ENCODE measurements at places on chromosomes 3 and 15.
A peak's percentile ranks its signal among the peaks of the same experiment; 100 is the strongest.

GRCh38 chr15:52208306-52208946 is 17.2 kb upstream of the GNB5 start:
- peak; percentile 48 for DNase-seq

DNA sequence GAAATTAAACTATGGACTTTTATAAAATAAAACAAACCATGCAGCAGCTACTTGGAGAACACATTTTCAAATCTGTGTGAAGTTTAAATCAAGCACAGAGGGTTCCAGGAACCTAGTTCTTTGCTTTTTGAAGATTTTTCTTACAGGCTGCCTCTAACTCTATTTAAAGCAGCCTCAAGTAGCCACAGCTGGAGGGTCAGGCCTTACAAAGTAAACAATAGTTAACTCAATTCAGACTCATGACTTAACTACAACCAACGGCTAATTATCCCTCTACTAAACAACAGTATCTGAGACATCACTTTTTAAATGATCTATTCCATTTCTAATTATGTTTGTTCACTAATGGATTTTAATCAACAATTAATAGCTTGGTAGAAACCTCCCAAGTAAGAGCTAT is 9.8 kb downstream of the LRIG1 start:
- DNase-seq: no peak

DNA sequence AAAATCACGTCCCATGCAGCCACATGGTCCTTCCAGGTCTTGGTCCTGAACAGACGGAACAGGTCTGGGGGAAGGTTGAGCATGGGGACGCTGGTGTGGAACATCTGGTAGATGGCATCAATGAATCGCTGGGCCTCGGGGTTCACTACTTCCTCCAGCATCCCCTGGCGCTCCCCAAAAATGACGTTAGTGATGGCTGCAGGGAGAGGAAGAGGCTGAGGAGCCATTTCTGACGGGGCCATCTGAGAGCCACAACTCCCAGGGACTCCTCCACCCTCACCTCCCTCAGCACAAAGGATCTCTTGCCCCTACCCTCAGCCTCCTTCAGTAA is 23.7 kb downstream of the CYP11A1 start:
- DNase-seq: no peak

DNA sequence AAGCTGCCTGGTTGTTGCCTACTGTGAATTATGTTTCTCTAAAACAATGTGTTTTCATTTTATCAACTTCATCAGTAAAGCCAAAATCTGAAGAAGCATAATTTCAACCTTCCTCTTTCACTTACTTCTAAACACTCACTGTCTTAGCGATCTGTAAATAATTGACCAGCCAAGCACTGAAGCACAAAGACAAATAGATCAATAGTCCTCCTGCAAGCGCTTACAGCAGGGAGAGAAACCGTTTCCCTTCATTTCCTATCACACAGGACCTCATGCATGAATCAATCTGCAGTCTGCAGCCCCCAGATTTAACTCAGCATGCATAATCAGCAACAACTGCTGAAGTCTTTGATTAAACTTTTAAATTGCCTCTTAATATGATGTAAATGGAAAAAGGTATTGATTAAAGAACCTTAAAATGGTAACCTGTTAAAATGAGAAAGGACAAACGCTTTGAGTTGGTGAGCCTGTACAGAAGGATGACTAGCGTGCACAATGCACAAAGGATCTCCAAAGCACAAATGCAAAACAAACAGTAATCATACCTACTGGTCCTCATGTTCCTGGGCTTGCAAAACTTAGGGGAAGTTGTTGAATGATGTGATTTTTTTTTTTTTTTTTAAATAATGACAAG is 370.2 kb upstream of the ZNF385D start:
- DNase-seq: no peak

GRCh38 chr15:78448441-78449219 is 10.6 kb downstream of the IREB2 start:
- DNase-seq: no peak

- DNase-seq: no peak
Measured at GRCh38 chr15:71332431-71333004, 217.2 kb downstream of the THSD4 start.

- no peak for DNase-seq
Measured at GRCh38 chr3:169118666-169119370, 544.7 kb downstream of the MECOM start.

DNA sequence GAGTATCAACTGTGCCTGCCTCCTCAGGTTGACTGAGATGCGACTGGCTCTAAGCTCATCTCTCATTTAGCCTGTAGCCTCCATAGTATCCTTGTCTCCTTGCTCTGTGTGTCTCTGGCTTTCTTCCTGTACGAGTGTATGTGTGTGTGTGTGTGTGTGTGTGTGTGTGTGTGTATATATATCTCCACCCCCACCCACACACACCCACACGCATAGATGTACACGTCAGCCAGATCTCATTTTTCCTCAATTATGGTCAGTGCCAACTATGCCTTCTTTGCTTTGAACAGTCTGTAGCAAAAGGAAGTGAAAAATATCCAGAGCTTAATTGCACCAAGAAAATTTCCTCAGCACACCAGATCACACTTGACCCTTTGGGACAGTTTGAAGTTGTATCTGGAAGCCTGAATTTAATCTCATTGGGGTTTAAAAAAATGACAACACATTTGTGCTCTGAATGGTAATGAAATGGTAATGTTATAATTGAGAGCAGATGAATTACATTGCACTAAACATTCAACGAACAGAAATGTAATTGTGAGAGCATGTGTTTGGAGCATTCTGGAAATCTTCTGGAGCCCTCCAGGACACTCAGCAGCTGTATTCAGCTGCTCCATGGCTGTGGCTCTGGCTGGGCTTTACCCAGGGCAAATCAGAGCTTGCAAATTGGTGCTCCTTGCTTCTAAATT is 63.6 kb downstream of the RYR3 start:
- DNase-seq: no peak

DNA sequence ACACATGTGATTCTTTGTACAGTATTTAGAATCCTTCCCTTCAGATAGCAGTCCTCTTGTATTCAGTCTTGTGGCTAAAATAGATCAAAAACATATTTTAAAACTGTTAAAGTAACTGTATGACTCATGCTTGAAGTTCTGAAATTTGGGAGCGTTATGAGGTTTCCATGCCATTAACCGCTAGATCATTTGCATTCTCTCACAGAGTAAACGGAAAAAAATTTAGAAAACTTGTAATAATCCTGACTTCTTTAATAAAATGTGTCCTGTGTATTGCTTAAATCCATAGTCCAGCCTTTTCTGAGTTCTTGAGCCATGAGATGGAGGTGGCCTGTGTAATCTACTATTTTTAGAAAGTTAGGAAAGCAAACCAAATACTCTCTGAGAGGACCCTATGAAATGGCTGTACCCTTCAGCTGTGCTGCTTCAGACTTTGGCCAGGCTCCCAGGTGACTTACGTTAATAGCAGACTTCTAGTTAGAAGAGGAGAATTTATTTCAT is 33.8 kb downstream of the MBNL1 start:
- DNase-seq: no peak

- DNase-seq: no peak
Measured at GRCh38 chr15:92421976-92422375, 28.3 kb downstream of the ST8SIA2 start.

DNA sequence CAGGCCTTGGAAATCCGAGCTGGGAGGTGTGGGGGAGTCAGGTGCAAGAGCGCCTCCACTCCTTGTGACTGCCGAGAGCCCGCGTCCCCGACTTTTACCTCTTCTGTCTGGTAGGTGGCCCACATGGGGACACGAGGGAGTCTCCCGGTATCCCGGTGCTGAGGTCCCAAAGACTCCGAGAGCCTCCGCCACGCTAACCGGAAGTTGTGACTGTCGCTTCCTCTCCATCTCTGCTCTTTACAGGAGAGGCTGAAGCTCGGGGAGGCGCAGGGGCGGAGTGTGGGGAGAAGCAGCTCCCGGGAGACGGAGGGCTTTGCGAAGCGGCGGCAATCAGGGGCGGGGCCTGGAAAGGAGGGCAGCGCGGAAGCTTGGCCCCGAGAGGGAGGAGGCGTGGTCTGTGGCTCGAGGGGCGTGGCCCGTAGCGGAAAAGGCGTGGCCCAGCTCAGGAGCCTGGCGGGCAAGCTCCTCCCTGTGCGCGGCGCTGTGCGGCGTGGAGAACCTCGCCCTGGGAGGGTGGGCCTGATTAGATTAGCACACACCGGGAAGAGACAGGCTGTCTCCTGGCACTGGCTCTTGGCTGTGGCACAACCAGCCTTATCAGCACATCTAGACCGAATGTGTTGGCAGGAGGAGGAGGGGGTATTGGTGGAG is 143.9 kb downstream of the GABRB3 start:
- DNase-seq: no peak

DNA sequence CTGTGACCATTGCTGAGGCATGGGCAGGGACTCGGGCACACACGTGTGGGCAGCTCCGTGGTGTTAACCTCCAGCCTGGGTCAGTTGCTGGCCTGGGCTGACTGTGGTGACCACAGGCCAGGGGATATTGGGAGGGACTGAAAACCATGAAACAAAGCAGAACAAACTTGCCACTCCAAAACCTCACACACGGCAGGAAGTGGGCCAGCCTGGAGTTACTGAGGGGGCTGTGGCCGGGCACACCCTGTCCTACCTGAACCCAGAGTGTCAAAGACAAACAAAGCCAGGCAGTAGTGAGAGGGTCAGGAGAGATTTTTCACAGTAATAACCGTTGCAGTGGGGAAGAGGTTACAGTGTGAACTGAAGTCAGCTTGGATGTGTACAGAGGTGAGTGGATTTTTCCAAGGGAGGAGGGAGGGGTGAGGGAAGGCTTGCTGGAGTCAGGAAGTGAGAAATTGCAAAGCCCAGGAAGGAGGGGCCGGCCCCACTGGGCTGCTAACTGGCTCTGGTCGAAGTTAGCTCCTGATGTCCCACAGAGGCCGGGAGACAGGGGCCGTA is 40.0 kb upstream of the ATP10A start:
- DNase-seq: no peak

DNA sequence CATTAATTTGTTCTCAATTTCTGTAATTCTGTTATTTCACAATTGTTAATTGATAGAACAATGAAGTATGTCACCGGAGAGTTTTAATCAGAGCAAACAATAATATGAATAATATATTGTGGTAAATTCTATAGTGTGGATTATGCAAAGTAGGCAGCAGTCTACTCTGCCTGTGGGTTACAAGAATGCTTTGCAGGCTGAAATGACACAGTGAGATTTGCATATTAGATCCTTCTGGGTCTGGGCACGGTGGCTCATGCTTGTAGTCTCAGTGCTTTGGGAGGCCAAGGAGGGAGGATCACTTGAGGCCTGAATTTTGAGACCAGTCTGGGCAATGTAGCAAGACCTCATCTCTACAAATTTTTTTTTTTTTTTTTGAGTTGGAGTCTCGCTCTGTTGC is 12.5 kb downstream of the COPG1 start:
- no peak for DNase-seq

DNA sequence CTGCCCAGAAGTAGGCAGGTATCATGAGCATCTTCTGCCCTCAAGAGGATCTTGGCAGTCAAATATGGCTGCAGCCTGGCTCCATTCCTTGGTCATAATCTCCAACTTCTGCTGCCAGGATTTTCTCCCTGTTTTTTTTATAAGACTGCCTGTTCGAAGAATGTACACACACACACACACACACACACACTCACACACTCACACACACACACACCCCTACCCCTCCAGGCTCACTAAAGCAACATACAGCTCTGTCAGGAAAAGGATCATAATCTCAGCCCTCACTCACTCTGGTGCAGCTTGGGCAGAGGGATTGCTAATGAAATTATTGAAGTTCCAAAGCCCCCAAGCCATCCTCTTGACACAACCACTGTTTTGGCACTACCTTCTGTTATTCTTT is 129.2 kb upstream of the BFSP2 start:
- no peak for DNase-seq

- DNase-seq: no peak
Measured at GRCh38 chr15:25691544-25692430, 171.3 kb downstream of the ATP10A start.

DNA sequence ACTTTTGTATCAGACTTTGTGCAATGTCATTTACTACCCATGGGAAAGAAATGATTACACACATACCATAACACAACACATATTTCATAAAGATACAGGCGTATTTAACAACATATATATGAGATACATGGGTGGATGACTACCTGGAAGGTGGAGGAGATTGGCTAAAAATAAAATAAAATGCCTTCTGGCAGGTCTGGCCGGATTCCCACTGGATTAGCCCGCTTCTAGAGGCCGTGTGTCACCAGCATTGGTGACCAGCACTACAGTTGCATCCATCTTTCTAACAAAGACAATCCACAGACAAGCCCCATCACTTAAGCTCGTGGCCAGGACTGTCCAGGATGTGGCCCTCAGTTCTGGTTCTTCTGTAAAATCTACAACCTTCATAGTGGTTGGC is 21.0 kb upstream of the SEC22A start:
- DNase-seq: no peak

- no peak for DNase-seq
Measured at GRCh38 chr3:107630779-107631178, 108.0 kb downstream of the BBX start.
